ENCODE measurements at places on chromosomes 7 and 10.

DNA sequence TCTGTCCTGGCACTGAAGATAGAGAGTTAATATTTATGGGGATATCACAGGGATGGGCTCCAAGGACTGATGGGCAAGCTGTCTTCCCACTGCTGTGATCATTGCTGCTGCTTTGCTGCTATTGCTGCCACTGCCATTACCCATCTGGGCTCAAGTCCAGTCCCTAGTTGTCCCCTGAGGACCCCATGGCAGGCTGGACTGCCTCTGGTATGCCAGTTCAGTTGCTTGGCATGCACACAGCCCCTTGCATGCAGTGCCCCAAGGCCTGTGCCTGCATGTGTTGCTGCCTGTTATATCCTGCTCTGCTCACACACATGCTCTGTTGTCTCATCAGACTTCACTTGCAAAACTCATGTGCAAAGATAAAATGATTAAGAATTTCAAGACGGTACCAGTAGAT lies 109.5 kb downstream of the ADRA2A start:
- DNase-seq = no peak

- DNase-seq = no peak
Measured at GRCh38 chr10:92923416-92923815, 75.1 kb downstream of the EXOC6 start.

GRCh38 chr7:3569643-3570042 lies 268.6 kb downstream of the SDK1 start:
- no peak for DNase-seq

- DNase-seq = no peak
Measured at GRCh38 chr7:27198871-27199801, 755 bp downstream of the HOXA13 start.

DNA sequence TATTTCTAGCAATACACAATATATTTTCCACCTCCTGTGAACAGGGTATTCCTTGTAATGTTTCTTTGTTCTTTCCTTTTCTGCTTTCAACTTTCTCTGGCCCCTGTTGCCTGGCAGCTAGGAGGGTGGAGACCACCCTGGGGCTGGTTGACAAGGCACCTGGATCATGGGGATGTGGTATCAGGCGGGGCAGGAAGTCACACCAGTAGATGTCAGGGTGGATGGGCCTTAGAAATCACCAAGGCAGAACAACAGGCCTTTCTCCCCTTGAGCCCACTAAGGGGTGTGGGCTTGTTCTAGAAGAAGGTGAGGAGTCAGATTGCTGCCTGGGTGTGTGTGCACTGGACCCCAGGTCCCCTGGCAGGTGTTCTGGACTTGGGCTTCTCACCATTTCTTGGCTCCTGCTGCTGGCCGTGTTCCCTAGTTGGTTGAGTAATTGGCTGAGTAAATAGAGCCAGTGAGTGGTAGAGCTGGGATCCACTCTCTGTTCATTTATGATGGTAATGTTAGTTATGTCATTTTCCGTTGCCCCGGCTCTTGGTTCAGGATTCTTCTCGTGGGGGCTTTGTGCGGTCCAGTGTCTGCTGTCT lies 24.9 kb downstream of the ZNF783 start:
- no peak for DNase-seq

- DNase-seq = peak; percentile 32
Measured at GRCh38 chr10:123967626-123968243, 76.1 kb upstream of the CPXM2 start.

DNA sequence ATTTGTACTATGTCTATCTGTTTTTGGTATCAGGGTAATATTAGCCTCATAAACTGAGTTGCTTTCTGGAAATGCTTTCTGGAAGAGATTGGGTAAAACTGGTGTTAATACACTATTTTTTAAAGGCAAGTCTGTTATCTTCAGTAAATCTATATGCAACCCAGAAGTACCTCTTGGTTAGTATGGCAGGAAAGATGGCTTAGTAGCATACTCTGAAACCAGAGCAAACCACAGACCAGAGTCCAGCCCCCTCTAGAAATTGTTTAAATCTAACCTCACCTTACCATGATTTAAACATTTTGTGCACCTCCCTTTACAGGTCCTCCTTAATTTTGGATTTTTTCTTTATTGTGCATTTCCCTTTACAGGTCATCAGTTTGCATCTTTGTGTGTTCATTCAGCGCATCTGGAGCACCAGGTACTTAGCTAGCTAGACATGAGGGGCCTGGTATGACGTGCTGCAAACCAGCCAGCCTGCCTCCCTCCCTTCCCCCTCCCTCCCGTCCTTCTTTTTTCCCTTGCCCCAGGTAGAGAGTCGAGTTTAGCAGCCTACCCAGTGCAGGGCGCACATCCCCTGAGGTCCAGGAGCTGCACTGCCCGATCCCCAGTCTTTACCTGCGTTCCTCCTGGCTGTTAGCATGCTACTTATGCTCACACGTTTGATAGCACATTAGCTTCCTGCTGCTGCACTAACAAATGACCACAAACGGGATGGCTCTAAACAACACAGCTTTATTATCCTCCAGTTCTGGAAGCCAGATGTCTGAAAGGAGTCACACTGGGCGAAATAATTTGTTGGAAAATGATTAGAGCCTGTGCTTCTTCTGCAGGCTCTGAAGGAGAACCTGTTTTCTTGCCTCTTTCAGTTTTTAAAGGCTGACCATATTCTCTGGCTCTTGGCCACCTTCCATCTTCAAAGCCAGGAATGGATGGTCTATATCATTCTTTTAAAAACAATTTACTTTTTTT lies 299.9 kb upstream of the HABP2 start:
- DNase-seq = no peak

- DNase-seq = no peak
Measured at GRCh38 chr10:69512901-69513300, 60.3 kb downstream of the NEUROG3 start.

- no peak for DNase-seq
Measured at GRCh38 chr7:142668495-142668894, 80.8 kb upstream of the PRSS1 start.

DNA sequence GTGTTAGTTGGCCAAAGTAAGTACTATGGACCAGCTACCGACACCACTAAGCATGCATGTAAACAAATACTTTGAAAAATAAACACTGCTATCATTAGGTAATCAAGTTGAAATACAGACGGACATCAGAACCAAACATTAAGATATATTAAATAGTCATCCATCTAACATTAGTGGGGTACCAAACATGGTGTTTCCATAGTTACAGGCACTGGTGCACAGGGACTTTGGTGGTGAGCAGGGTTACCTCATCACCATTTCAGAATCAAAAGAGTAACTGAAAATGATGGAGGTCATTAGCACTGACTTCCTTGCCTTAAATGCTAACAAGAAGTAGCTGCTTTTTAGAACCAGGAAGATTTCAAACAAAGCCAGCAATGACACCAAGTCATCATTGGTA lies 23.9 kb downstream of the EBLN1 start:
- no peak for DNase-seq

GRCh38 chr10:16545116-16545736 lies 23.5 kb upstream of the C1QL3 start:
- no peak for DNase-seq

DNA sequence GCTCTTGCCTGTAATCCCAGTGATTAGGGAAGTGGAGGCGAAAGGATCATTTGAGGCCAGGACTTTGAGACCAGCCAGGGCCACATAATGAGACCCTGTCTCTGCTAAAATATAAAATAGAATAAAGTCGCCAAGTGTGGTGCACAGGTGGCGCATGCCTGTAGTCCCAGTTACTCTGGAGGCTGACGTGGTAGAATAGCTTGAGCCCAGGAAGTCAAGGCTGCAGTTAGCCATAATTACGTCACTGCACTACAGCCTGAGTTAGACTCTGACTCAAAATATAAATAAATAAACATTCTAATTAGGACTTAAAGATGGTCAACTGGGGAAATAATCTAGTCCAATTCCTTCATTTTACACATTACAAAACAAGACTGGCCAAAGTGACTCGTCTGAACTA lies 768 bp downstream of the CHCHD2 start:
- DNase-seq = peak; percentile 11

GRCh38 chr7:111089822-111090426 lies 1.0 kb upstream of the LRRN3 start:
- DNase-seq = no peak

DNA sequence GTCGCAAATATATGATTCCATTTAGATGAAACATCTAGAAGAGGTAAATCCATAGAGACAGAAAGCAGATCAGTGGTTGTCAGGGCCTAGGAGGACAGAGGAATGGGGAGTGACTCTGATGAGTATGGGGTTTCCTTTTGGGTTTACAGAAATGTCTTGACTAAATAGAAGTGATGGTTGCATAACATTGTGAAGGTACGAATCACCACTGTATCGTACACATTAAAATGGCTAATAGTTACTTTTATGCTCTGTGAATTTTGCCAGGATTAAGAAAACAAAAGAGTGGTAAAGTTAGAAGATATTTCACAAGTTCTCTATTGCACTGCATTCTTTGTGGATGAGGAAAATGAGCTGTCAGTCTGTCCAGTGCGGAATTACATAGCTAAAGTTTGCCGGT lies 407.4 kb downstream of the KCNMA1 start:
- DNase-seq = no peak

GRCh38 chr7:74216361-74216761 lies 6.6 kb downstream of the LAT2 start:
- DNase-seq = no peak

DNA sequence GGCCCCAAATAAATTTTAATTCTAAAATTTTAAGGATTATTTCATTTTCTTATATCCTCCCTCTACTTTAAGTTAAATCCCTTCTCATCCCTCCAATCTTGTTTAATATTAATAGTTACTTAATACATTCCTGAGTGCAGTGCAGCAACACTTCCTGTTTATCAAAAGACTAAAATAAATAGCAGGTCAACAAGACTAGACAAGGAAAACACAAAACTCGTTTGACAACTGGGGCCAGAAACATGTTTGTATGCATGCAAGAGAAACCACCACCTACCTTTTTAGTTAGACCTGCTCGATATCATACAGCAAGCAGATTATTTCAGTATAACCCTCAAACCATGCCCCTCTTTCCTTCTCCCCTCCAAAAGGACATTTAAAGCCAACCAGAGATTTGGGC lies 95.8 kb downstream of the PARD3 start:
- DNase-seq = no peak

- no peak for DNase-seq
Measured at GRCh38 chr10:82041018-82041417, 166.0 kb downstream of the NRG3 start.

- DNase-seq = no peak
Measured at GRCh38 chr7:49703881-49704280, 69.6 kb upstream of the VWC2 start.

DNA sequence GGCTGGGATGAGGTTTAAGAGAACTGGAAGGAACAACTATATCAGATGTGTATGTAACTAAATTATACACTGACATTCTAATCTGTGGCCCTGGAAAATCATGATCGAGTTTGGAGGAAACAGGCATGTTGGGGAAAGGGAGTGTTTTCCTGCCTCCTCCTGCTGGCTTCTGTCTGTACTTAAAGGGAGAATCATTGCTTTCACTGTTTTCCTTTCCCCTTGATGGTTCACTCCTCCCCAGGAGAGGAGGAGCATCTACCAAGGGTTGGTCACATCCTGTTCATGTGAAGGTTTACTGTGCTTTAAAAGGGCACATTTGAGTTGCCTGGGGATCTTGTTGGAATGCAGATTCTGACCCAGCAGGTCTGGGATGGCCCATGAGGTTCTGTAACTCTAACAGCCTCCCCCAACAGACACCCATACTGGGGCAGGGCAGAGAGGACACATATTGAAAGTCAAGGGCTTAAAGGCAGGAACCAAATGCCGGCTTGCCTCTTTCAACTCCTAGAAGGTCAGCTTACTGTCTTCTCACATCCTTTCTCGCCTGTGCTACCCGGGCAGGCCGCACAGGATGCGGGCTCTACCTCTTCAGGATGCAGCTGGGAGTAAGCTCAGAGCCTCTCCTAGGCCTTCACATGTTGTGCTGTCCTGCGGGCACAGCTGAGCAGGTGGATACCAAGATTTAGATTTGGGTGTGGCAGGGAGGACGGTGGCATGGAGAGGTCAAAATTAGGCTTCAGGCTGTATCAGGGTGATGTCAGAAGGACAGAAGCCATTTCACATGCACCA lies 694.8 kb downstream of the KCNMA1 start:
- DNase-seq = no peak

DNA sequence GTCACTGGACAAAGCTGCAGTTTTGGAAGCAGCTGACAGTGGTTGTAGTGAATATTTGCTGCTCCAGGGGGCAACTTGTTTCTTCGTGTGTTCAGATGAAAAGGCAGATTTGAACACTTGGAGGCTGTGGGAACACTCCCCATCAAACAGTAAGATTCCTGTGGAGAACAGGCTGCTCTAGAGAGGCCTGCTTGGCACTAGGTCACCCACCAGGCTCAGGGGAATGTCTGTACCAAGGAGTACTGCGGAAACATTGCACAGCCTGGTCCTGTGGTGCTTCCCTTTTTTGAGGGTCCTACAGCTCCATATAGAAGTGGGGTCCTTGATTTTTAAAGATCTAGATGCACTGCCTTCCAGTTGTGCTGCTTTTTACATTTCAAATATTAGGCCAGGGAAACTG lies 97.5 kb downstream of the CXCL12 start:
- DNase-seq = no peak

DNA sequence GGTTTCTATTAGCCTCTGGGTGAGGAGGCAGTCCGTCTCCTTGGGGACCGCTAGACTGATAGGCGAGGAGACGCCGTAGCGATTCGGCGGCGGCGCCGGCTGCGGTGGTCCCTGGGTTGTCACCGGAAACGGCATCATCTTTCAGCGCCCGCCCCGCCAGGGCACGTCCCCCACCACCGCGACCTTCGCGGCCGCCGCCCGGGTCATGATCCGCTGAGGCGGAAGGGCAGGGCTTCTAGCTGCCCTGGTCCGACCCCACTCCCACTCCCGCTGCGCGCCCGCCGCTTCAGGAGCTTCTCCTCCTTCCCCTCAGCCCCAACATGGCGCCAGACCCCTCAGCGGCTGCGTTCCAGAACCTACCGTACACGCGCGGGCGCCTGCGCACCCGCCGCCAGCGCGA lies at the start of gene PAPOLB:
Gene PAPOLB (minus strand): TSS at position 358 of the 400 bp plus-strand sequence. CDS start 220 bp downstream, at position 138.
- peak; percentile 39 for DNase-seq

- no peak for DNase-seq
Measured at GRCh38 chr10:128007971-128008370, 101.1 kb downstream of the PTPRE start.

- no peak for DNase-seq
Measured at GRCh38 chr7:76077435-76077834, 29.5 kb downstream of the MDH2 start.

- no peak for DNase-seq
Measured at GRCh38 chr7:83502636-83503035, 146.3 kb downstream of the SEMA3E start.

DNA sequence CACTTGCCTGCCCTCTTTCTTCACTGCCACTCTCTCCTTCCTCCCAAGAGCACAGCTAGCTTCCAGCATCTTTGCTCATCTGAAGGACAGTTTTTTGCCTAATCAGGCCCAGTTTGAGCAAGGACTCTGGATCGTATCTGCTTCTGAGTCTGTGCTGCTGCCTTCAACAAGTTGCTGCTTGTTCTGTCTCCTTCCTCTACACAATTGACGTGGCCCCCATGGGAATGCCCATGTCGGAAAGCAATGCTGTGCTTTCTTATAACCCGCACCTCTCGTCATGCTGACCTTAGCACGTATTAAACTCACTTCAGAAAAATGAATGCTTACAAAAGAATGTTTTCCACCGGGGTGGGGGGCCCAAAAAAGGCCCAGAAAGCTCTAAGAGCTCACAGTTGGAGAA lies 324.7 kb upstream of the C7orf33 start:
- no peak for DNase-seq

All from effector memory CD8-positive, alpha-beta T cell (primary cell).